ENCODE measurements at places on chromosomes 16 and 17. TPM values are rescaled to one million over a fixed set of nuclear protein-coding genes. Genes with fewer than 3 reads are reported as not detected.
A peak's percentile ranks its signal among the peaks of the same experiment; 100 is the strongest.

DNA sequence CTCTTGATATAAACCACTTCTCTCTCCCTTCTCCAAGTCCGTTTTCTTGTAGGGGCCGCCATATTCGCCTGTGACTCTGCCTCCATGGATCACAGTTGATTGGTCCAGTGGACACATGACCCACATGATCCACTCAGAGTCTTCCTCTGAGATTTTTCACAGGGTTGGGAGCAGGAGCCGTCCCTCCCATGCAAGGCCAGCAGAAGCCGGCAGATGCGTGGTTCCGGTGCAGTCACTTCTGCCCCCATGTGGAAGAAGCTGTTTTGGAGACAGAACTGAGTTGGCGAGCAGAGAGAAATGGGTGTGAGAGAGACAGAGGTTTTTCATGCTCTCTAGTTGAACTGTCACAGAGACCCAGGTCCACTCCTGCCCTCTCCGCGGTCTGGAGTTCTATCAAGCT is 83.3 kb downstream of the C16orf95 start:
- DNase-seq, result no peak

The CCL8 gene
- total RNA-seq, result not detected

DNA sequence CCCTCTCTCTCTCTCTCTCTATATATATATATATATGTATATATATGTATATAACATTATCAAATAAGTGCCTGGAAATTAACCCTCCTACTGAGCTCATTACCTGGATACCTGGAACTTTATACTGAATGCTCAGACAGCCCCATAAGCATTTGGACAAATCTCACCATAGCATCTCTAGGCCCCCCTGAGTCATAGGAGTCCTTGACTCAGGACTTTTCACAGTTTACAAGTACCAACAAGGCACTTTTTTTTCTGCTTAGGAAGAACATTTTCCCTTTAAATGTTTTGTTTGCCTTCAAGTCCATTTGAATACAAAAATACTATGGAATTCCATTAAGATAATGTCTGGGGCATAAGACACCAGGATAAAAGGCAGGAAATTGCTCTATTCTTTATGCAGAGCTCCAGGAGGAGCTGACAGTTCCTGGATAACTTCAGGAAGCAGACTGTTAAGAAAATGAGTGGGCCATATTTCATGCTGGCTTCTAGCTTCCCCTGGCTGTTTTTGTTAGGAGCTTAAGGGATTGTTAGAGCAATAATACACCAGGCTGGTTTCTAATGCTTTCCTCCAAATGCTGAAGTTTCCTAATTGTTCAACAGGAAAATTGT is 171.7 kb upstream of the ASIC2 start:
- DNase-seq, result no peak

- no peak for DNase-seq
These were observed 997 bp upstream of the CDH11 start for GRCh38 chr16:65122724-65123395.

GRCh38 chr16:77376358-77376757 is 58.5 kb downstream of the ADAMTS18 start:
- no peak for DNase-seq

- no peak for DNase-seq
These were observed 32.1 kb downstream of the HELZ start for GRCh38 chr17:67212714-67213417.

DNA sequence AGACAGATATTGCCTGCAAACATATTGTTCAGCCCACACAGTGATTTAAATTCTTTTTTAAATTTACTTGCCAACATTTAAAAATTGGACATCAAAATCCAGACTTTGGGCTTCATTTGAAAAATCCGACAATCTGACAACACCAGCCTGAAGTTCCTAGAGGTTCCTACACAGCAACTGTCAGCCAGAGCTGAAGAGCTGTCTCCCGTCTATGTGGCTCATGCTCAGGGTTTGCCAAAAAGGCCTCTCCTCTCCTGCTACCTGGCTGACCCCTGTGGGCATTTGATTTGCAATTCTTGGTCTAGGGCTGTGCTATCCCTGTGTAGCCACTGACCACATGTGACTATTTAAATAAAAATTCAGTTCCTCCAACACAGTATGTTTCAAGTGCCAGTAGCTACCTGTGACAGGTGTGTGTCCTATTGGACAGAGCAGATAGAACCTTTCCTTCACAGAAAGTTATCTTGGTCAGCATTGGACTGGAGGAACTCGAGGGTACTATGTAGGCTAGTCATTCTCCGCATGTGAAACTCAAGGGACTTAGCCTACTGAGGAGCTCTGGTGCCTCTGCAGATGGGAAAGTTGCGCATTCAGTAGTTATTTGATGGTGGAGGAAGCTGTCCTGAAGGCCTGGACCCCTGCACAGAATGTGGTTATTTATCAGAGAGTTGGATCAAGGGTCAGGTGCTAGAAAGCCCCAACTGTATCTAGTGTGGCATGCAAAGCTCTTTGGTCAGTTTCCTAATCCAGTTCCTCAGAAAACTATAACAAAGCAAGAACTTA is 2.7 kb downstream of the LYRM1 start:
- no peak for DNase-seq

DNA sequence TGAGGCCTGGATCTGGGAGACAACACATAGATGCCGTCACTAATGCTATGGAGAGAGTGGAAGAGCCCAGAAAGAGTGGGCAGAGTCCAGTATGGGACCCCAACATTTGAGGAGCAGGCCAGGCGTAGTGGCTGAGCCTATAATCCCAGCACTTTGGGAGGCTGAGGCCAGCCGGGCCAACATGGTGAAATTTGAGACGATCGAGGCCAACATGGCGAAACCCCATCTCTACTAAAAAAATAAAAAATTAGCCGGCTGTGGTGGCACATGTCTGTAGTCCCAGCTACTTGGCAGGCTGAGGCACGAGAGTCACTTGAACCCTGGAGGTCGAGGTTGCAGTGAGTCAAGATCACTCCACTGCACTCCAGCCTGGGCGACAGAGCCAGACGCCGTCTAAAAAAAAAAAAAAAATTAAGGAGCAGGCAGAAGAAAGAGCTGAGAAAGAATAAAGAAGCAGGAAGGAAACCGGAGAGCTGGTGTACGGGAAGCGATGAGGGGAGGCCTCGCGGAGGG is 6.0 kb upstream of the DNAI2 start:
- no peak for DNase-seq

DNA sequence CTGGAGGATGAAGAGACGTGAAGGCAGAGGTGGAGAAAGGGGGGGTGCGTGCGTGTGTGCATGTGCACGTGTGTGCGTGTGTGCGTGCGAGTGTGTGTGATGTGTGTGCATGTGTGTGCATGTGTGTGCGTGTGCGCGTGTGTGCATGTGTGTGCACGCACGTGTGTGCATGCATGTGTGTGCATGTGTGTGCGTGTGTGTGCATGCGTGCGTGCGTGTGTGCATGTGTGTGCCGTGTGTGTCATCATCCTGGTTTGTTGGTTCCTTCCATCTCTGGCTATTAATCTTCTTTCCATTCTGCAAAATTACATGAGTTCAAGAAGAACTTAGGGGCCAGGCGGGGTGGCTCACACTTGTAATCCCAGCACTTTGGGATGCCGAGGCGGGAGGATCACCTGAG is 17.0 kb upstream of the RPL38 start:
- no peak for DNase-seq

- DNase-seq, result no peak
These were observed 284.3 kb upstream of the CDH11 start for GRCh38 chr16:65406116-65406515.

DNA sequence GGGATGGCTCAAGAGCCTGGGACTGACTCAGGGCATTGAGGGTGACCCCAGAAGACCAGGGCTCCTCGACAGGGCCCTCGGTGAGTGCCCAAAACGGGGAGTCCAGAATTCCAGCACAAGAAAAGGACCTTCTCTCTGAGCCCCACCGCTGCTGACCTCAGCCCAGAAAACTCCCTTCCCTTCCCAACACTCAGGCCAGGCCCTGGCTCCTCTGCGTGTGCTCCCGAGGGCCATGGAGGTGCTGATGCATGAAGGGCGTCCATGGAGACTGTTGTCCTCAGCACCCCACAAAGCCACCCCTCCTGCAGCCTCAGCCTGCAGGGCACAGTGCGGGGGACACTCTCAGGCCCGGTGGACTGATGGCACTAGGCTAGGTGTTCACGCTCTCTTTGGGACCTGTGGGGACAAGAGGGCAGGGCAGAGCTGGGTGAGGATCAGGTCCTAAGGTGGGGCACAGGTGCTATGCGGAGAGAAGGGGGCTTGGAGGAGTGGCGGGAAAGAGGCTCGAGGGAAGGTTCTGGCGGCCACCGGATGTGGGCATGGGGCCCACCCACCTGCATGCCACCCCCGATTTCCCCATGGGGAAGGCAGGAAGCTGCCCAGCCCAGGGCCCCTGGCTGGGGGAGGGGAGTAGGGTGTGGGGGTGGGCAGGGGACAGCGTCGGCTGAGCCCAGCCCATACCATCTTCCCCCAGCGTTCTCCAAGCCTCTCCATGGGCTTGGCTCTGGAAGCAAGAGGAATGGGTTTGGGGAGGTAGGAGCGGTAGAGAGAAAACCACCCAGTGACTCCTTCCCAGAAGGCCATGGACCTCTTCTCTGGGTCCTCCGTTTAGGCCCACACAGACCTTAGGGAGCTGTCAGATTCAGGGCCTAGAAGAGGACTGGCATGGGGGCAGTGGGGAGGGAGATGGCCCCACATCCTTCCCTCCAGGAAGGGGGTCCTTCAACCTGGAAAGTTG is 4.5 kb upstream of the TSPOAP1 start:
- DNase-seq, result no peak

GRCh38 chr17:29557739-29558116 is 9.1 kb downstream of the ABHD15 start:
- DNase-seq, result no peak

DNA sequence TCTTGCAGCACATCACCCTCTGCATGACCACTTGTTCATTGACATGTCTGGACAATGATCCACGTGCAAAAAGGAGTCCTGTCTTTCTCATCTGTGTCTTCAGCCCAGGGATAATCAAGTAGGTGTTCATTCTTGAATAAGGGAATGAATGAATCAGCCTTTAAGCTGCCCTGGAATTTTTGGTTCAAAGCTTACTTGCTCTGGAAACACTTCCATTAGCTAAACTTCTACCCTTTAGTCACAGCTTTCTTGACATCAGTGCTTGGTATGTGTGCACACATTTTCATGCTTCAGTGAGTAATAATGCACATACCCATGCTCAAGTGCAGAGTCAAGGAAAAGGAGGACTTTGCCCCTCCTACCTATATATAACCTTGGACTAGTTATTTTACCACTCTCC is 103.0 kb upstream of the CDH13 start:
- DNase-seq, result no peak

GRCh38 chr17:80921741-80922579 is 69.7 kb upstream of the CHMP6 start:
- DNase-seq, result no peak

The STH gene
- not detected for total RNA-seq

The MAP2K4 gene
- total RNA-seq, result 22.6 TPM

The CHRNE gene
- 3.7 TPM for total RNA-seq

DNA sequence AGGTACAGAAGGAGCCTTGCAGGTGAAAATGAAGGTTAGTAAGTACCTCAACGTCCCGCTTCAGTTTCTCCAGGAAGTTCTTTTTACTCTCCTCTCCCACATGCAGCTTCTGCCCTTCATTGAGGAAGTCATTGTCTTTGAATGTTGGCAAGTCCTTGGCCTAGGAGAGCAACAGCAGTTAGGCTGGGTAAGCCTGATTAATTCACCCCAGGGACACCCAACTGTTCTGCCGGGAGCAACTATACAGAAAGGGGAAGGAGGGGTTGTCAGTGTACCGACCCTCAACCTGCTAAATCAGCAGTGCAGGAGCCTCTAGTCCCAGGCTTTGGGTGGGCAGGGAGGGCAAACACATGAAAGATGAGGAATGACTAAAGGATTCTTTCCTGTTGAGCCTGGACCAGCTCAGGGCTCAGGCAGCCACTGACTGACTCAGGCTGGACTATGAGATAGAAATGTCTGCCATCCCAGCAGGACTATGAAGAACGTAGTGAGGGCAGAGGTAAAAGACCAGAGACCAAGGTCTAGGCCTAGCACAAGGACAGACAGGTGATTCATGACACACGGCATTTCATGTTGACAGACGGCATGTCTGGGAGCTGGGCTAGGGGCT is 21.6 kb downstream of the PIP4K2B start:
- no peak for DNase-seq

- DNase-seq, result peak; percentile 11
These were observed 33.1 kb upstream of the HERPUD1 start for GRCh38 chr16:56898847-56899246.

DNA sequence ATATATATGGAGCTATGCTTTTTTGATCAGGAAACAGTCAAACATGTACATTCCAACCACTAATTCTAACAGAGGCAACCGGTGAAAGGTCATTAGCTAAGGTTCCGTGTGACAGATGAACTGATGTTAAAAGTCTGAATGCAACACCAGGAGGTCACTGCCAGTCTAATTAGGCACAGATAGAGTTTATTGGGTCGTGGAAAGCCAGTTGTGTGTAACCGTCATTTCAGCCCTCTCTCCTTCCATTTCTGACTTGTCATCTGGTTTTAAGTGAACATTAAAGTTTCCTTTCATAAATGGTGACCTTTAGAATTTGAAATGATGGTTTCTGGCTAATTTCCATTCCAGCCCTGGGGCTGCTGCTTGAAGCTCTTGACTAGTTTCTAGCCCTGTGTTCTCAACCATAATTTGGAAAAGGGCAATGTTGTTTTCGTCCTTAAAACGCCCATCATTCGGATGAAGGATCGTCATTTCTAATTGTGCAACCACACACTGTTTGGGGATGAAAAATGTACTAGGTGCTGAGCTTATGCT is 23.9 kb downstream of the CACNG3 start:
- no peak for DNase-seq

The OR1E2 gene
- total RNA-seq, result not detected

The CCL7 gene
- total RNA-seq, result not detected

The MAF gene
- 36.0 TPM for total RNA-seq

The TMEM114 gene
- not detected for total RNA-seq

DNA sequence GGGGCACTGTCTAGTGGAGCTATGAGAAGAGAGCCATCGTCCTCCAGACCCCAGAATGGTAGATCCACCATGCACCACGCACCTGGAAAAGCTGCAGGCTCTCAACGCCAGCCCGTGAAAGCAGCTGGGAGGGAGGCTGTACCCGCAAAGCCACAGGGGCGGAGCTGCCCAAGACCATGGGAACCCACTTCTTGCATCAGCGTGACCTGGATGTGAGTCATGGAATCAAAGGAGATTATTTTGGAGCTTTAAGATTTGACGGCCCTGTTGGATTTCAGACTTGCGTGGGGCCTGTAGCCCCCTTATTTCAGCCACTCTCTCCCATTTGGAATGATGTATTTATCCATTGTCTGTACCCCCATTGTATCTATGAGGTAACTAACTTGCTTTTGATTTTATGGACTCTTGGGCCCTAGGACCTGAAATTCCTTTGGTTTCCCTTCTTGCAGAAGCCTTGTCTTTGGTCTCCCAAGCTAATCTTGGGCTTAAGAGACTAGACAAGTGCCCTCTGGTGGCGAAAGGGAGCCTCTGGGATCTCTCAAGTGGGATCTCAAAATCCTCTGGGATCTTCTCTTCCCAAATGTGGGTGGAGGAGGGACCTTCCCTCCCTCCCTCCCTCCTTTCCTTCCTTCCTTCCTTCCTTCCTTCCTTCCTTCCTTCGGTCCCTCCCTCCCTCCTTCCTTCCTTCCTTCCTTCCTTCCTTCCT is 58.2 kb upstream of the HAPSTR1 start:
- no peak for DNase-seq

The ZG16 gene
- not detected for total RNA-seq
